ENCODE measurements at places on chromosomes 11 and 22.

- no peak for DNase-seq
These were observed at the start of gene IZUMO1R for GRCh38 chr11:94303966-94304958. IZUMO1R (plus strand) TSS chr11:94304580; CDS start chr11:94305637, 1,057 bp downstream.

- DNase-seq = no peak
These were observed at the start of gene AHNAK for GRCh38 chr11:62546244-62546928. AHNAK (minus strand) TSS chr11:62546806; CDS start chr11:62536098, 10,708 bp downstream.

- DNase-seq = no peak
These were observed 3.0 kb downstream of the CNIH2 start for GRCh38 chr11:66281001-66281400.

GRCh38 chr22:19128946-19129727 is 2.0 kb upstream of the TSSK2 start:
- no peak for DNase-seq

GRCh38 chr11:104799251-104799650 is 99.0 kb downstream of the CASP12 start:
- DNase-seq = no peak

DNA sequence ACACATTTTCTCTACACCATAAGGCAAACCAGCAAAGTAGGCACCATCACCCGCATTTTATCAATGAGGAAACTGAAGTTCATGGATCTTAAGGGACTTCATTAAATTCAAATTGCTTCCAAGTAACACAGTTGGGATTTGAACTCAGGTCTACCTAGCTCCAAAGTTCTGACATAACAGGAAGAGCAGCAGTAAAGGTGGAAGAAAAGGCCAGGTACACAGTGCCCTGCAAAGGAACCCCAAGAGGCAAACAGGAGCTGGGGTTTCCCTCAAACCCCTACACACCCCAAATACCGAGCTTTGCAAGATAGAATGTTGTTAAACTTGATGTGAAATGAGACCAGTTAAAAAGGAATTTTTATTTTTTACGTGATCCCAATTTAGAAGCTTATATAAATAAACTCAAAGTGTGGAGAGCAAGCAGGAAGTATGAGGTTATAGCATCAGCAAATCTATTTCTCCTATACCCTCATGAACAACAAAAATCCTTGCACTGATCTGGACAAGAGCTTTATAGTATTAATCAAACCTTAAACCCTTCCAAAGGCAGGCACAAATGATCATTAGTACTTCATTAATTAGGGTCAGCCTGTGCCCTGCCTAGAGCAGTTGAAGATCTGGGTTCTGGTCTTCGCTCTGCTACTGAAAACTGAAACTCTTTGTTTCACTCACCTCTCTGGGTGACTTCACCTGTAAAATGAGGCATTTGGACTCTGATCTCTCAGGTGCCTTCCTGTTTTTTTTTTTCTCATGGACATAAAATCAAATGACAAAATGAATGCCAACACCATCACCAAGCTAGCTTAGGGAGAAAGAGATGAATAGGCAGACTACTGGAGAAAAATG is 36.5 kb downstream of the SYTL2 start:
- DNase-seq = no peak

GRCh38 chr22:23269441-23270211 is 89.3 kb downstream of the BCR start:
- no peak for DNase-seq

DNA sequence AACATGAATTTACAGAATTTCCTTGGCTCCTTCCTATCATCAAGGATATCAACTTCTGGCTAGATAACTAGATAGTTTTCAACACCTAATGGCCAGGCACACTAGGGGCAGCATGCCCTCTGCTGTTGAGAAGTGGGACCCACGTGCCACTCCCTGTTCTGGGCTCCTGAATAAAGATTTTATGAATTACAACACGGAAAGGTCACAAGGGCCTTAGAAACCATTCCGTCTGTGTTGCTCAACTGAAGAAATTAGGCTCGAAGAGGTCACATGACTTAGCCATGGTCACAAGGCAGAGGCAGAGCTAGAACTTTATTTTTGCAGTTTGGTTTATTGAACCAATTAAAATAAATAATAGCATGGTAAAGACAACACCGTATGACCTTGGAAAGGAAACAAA is 36.0 kb downstream of the PRCP start:
- DNase-seq = no peak

- DNase-seq = no peak
These were observed 39.8 kb upstream of the MTNR1B start for GRCh38 chr11:92929653-92930052.

- DNase-seq = no peak
These were observed 227.5 kb upstream of the ZC3H12C start for GRCh38 chr11:109865548-109866186.

- no peak for DNase-seq
These were observed 934 bp downstream of the HSD17B12 start for GRCh38 chr11:43681401-43681942.

DNA sequence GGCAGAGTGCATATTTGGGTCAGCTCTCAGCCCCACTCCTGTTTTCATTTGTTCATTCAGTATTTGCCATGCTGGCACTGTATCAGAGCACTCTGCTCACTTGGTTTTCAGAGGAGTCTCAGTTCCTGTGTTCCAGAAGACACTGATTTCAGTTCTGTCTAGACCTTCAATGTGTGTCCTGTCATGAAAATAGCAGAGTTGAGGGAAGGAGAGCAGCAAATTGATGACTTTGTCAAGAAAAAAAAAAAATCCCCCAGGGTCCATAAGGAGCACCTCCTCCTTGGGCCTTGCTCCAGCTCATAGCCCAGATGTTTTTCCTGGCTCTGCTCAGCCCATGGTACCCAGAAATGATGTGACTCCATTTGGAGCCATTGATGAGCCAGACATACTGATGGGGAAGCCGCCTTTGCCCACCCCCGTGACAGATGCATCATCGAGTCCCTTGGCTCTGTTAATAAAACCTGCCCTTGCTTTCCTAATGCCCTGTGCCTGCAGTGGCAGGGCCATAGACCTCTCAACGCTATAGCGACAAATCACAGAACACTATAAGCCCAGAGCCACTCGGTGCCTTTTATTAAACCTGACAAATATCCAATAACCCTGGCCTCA is 107.0 kb downstream of the PKNOX2 start:
- no peak for DNase-seq

- DNase-seq = no peak
These were observed 4.2 kb downstream of the SLC25A1 start for GRCh38 chr22:19174106-19175025.

DNA sequence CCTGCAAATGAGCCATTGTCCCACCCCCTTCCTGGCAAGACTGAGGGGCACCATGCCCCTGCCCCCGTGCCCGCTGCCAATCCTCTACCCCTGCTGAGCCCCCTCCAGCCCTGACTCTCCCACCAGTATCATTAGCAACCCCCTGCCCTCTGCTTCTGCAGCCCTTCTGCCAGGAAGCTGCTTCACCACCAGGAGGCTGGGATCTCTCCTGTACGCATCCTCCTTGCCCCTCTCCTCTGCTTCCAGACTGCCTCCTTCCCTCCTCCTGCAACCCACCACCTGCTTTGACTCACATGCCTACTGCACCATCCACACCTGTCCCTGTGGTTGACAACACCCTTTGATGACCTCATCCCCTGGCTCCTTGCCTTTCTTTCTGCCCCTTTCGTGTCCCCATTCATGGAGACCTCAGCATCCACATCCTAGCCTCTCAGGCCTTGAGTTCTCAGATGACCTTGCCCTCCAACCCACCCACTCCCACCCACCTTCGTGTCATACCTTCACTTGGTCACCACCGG is 13.4 kb upstream of the PNPLA3 start:
- no peak for DNase-seq

GRCh38 chr11:613369-613968 is 2.3 kb downstream of the IRF7 start:
- DNase-seq = peak; percentile 76

DNA sequence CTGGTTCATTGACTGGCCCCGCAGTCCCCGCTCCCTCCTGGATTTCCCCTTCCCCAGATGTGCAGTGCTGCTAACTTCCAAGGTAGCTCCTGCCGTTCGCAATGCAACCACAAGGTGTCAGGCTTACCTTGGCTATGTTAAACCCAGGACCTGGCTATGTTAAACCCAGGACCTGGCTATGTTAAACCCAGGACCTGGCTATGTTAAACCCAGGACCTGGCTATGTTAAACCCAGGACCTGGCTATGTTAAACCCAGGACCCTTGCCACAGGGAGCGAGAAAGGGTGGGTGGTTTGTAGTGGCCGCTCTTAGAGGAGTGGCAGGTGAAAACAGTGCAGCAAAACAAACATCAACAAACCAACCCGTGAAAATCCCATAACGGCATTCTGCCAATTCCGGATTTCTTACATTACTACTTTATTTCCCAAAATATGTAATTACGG is 2.9 kb upstream of the ADAMTS8 start:
- DNase-seq = peak; percentile 59

DNA sequence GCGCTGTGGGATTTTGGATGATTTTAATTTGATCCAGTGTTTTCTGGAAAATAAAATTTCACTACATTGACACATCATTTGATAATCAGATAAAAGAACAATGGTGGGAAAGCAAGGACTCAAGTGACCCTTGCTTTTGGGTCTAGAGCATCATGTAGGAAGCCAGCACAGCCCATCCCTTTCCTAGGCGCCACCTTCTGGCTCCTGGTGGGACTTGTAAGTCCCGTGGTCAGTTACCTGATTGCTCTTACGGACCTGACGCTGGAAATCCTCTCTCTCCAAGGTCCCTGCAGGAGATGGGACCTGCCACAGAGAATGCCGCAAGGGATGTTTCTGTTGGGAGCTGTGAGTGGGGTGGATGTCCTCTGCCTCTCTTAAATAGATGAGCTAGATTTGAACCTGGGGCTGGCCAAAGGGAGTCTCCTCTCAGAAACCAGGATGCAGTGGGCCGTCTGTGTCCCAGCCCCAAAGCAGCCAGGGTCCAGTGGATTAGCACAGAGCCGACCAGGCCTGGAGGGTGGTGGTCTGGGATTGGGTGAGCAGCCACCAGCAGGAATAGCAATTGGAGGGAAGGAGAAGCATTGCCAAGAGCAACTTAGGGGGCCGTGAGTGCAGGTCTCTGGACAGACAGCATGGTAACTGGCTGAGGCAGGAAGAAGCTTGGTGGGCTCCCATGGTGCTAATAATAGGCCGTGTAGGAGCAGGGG is 21.7 kb downstream of the TIMP3 start:
- no peak for DNase-seq

GRCh38 chr11:107713009-107713408 is 1.2 kb upstream of the SLN start:
- no peak for DNase-seq

- DNase-seq = no peak
These were observed 5.8 kb downstream of the ARL14EP start for GRCh38 chr11:30328681-30329080.

- no peak for DNase-seq
These were observed 10.2 kb upstream of the TBC1D10A start for GRCh38 chr22:30336752-30337460.

DNA sequence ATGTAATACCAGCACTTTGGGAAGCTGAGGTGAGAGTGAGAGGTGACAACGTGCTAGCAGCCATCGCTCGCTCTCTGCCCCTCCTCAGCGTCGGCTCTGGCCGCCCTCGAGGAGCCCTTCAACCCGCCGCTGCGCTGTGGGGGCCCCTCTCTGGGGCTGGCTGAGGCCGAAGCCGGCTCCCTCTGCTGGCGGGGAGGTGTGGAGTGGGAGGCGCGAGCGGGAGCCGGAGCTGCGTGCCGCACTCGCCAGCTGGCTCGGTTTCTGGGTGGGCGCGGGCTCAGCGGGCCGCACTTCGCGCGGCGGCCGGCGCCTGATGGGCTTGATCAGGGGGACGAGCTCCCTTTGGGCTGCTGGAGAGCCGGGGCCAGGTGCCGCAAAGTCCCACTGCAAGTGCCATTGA is 98.9 kb upstream of the UBASH3B start:
- DNase-seq = no peak

DNA sequence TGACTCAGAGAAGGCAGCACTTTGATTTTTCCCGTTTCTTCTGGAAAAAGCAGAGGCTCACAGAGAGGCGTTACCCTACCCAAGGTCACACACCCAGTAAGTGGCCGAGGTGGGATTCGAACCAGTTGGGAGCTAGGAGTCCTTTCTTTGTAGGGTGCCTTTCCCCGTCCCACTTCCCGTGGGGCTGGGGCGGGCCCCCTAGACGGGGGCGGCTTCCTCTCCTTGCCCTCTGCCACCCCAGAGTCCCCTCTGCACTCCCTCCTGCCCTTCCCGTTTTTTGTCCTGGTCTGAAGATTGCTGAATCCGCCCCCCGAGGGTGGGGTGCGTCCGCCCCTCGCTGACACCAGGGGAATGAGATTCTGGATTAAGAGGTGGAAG is 747 bp downstream of the TPCN2 start:
- DNase-seq = no peak

GRCh38 chr11:80669620-80670019 is 1228.8 kb upstream of the TENM4 start:
- no peak for DNase-seq

GRCh38 chr11:131773626-131774025 is 403.2 kb downstream of the NTM start:
- DNase-seq = no peak

- DNase-seq = peak; percentile 62
These were observed 17.3 kb upstream of the SLC29A2 start for GRCh38 chr11:66388780-66389386.

DNA sequence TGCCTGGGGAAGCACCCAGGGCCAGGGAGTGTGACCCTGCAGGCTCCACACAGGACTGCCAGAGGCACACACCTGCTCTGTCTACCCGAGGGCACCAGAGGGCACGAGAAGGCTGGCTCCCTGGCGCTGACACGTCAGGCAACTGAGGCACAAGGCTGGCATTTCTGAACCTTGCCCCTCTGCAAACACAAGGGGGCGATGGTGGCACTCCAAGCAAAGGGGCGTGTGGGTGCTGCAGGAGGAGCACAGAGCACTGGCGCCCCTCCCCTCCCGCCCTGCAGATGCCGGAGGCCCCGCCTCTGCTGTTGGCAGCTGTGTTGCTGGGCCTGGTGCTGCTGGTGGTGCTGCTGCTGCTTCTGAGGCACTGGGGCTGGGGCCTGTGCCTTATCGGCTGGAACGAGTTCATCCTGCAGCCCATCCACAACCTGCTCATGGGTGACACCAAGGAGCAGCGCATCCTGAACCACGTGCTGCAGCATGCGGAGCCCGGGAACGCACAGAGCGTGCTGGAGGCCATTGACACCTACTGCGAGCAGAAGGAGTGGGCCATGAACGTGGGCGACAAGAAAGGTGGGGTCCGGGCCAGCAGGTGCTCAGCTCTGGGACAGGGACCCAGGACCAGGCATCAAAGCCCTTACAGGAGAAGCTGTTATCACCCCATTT is 20.8 kb upstream of the TXNRD2 start:
- DNase-seq = no peak

DNA sequence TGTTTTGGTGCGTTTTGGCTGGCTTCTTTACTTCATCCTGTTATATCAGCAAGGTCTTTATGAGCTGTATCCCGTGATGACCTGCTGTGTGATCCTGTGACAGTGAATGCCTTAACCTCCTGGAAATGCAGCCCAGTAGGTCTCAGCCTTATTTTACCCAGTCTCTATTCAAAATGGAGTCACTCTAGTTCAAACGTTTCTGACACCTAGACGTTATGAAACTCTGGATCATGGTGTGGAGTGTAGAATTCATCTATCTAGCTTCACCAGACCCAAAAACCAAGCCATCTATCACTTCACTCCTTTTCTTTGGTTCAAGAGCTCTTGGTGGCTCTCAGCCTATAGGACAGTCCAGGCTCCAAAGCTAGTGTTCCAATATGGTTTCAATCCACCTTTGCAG is 28.2 kb upstream of the ZDHHC13 start:
- DNase-seq = no peak

- DNase-seq = no peak
These were observed 92.3 kb upstream of the ASPHD2 start for GRCh38 chr22:26336773-26337172.

All from activated T-cell treated with anti-CD3 and anti-CD28 coated beads for 4 hours (primary cell).